Stimulated activated CD8-positive, alpha-beta memory T cell treated with anti-CD3 and anti-CD28 coated beads, Interleukin-7, amount 100 ng/mL, for 1 hour (primary cell): ENCODE measurements at places on chromosomes 3 and 15.

DNA sequence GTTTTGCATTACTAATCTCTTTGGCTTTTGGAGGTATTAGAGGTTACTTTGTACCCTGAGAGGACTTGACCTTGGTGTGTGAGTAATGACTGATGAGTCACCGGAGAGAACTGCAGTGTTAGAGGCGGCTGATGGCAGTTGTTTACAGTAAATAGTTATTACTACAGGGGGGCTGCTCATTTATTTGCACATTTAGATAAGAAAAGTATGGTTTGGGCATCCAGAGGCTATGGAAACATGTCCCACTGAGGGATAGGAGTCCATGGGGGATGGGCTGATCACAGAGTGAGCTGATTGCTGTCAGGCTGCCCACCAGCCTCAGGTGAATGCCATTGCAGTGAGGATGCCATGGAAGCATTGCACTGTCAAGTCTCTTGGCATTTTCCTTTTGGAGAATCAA is 17.3 kb upstream of the STAC start:
- DNase-seq: no peak

DNA sequence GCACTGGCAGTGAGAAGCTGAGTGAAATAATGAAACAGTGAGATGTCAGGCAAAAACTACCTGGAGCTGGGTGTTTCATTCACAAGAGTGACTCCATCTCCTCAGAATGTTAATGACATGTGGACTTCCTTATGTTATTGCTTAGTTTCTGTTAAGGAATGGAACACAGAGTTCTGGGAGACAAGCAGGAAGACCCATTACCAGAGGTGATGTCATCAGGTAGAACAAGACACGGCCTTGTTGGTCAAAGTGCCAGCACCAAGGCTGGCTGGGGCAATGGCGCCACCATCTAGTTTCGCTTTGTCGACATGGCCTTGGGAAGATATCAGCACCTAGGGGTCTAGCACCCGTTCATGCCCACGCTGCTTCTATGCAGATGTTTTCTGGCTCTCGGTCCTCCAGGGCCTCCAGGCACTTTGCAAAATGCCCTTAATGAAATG is 252.2 kb downstream of the FAM43A start:
- DNase-seq: no peak

DNA sequence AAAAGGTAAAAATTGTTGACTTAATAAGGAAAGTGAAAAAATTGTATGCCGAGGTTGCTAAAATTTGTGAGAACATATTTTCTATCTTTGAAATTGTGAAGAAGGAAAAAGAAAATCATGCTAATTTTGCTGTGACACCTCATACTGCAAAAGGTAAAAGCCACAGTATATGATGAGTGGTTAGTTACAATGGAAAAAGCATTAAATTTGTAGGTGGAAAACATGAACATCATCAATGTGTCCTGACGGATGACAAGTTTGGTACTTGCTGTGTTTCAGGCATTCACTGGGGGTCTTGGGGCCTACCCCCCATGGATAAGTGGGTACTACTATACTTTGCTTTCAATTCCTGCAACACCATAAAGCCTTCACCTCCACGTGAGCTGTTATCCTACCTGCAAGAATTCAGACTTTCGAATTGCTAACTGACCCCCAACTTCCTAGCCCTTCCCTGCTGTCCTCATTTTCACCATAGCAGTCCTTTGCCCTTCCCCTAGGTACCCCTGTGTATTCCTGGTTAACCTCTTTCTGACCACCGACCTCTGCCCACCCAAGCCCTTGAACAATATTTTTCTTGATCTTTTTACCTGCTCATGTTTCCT is 62.4 kb downstream of the RAB7A start:
- DNase-seq: no peak

- no peak for DNase-seq
These were observed 55.6 kb upstream of the C15orf61 start for GRCh38 chr15:67465196-67465952.

GRCh38 chr3:168044049-168044448 is 51.7 kb downstream of the GOLIM4 start:
- no peak for DNase-seq

DNA sequence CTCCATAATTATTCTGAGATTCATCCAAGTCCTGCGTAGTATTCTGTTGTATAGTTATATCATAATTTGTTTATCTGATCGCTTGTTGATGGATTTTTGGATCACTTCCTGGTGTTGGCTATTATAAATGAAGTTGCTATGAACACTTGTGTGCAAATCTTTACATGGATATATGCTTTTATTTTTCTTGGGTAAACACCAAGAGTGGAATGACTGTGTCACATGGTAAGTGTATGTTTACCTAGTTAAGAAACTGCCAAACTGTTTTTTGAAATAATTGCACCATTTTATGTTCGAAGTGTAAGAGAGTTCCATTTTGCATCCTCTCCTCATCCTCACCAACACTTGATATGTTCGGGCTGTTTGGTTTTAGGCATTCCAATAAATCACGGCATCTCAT is 360.4 kb upstream of the FRG2C start:
- DNase-seq: no peak

DNA sequence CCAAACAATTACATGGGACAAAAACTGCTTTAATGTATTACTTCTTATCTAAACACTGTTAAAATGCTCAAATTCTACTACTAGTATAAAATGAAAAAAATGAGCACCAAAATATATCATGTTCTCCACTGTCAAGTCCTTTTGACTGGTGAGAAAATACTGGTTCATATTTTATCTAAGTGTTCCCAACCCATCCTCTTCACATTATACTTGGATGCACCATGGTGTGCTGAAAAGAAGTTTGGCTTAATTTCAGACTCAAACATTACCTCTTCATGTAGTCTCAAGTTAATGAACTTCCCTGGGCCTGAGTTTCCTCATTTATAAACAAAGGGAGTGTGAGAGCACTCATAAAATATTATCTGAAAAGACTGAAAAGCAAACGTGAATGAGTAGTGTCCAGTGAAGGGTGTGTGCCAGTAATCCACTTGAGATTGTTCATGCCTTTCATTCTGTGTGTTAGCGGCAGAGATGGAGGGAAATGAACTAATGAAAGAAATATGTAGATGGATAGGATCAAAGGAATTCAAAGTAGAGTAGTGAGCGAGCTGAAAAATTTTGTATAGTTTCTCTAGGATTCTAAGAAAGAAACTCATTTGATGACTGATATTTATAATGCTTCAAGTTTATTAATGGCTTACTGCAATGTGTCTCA is 263.2 kb downstream of the NLGN1 start:
- DNase-seq: no peak

GRCh38 chr3:58784425-58784824 is 117.9 kb upstream of the FAM3D start:
- DNase-seq: no peak

GRCh38 chr3:36379872-36380220 is 458 bp upstream of the STAC start:
- DNase-seq: no peak

- DNase-seq: no peak
These were observed 119.3 kb downstream of the SMAD6 start for GRCh38 chr15:66821307-66821706.

DNA sequence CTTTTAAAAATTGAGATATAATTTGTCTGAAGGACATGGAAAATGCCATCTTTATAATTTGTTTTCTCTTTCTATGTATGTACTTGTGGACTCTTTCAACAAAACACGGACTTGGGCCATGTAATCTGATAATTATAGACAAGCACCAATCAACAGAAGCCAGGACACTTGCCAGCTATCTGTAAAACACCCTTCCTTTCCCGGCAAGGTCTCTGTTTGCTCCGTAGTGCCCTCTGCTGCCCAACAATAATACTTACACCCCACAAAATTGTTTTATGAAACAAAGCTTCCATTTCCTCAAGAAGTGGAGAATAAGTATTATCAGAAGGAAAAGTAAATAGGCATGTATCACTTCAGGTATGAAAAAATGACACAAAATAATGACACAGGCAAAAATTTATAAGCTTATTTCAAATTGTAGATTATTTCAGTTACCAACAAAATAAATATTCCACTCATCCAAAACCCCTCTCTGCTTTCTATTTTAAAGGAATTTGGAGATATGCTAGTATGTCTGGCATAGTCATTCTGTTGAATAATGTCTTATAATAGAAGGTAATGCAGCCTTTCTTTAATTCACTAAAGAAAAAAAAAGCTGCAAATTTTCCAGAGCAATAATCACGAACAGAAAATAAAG is 32.8 kb downstream of the MYH15 start:
- DNase-seq: no peak

- no peak for DNase-seq
These were observed 45.8 kb upstream of the CCDC174 start for GRCh38 chr3:14605744-14606143.

DNA sequence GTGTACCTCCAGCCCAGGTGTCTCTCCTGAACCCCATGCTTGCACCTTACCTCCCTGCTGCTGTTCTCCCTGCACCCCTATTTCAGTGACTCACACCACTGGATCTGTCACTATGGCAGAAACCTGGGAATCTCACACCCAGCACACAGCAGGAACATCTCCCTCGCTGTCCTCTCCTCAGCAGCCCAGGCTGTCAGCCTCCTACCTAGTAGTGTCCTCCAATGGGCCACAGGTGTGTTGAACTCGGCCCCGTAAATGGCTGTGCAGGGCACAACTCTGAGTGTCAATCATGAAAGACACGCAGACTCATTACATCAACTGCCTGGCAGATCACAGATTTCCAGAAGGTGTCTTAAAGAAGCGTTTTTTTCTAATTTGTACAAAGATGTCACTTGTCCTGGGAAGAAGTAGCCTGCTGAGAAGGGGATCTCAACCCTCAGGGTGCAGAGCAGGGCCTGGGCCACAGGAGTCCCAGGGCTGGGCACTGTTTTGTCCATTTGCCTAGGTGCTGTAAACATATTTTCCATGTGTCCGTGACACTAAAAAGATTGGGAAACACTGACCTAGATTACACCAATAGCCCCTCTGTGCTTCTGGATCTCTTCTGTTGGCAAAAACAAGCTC is 33.8 kb downstream of the HOMER2 start:
- no peak for DNase-seq

DNA sequence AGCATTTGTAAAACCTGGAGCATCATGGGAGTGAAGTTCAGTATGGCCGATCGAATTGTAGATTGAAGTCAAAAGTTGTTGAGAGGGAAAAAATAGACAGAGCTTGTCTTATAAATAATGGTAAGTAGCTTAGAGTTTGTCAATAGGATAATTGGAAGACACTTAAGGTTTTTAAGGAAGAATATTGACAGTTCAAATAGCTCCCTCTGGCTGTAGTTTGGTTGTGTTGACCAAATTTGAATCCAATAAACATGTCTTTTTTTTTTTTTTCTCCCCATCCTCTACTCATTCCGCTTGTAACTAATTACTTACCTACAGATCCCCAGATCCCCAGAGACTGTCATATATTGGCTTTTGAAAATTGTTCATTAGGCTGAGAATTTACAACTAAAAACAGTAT is 677.0 kb downstream of the AGBL1 start:
- DNase-seq: no peak

GRCh38 chr15:51311510-51311909 is 26.9 kb downstream of the CYP19A1 start:
- DNase-seq: no peak

- no peak for DNase-seq
These were observed 239.7 kb downstream of the UACA start for GRCh38 chr15:70523616-70524015.

DNA sequence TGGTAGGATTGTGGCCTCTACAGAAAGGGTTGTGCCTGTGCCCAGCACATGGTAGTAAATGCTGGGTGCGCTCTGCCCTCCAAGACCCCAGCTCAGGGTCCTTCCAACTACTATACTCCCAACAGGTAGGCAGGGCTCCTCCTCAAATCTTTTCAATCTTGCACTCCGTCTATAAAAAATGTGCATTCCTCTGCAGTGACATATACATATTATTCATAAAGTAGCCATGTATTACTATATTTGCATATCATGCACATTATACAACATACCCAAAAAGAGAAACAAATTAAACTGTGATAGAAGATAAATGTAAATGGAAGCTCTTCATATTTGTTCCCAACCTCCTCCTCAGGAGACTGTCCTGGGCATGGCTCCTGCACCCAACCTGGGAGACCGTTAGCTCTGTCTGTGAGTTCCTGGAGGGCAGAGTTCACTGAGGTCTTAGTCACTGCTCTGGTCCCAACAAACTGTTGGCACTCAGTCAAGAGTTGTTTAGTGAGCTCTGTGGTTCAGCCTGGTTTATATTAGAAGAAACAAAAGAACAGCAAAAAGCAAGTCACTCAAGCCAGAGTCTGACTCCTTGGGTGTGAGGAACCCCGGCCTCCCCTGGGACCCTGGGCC is 47.7 kb upstream of the GRIP2 start:
- no peak for DNase-seq

DNA sequence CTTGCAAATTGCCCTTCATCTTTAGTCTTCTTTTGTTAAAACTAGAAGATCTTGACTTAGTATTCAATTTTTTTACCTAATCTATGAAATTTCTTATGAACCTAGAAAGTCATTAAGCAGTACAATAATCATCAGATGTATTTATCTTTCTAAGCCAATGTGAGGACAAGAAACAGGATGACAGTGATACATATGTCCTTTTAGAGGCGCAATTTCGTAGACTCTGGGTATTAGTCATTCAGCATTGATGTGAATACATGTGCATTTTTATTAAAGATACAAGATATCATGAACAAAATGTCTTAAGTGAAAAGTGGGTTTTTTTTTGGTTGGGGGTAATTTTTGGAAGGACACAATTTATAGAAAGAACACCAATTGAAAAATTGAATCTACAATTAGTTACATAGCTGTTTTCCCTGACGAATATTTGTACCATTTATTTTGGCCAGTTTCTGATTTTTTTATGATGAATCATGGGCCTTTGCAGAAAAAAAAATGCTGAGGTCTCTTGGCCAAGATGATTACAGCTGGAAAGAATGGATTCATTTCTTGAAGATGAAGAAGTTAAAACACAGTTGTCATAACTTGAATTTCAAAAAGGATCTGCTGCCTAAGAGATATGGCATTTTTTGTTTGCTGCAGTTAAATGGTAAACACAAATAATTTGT is 48.9 kb upstream of the AGTR1 start:
- no peak for DNase-seq

- no peak for DNase-seq
These were observed 32.2 kb downstream of the SQOR start for GRCh38 chr15:45667002-45667401.

- no peak for DNase-seq
These were observed 939.9 kb downstream of the VGLL3 start for GRCh38 chr3:86051058-86051457.

DNA sequence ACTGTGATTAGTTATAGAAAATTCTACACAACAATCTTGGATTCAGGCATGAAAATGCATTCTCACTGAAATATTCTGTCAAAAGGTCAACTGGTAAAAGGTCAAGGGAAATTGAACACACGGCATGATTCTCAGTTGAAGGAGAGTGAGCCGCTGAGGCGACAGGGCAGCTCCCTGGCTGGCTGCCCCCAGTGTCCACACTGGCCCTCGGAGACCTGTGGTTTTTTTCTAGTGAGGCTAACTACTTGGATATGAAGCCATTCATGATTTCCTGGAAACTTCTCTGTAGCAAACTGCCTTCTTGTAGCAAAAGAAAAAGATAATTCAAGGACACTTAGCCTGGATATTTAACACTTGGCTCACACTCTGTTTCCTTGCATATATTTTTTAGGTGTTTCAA is 37.2 kb downstream of the AADACL2 start:
- DNase-seq: no peak
